NCI-H2227 treated with DMSO at 0.1 percent for 48 hours (cell line): ENCODE measurements at places on chromosomes 2 and 18.
A peak's percentile ranks its signal among the peaks of the same experiment; 100 is the strongest.

- DNase-seq = no peak
These were observed 218.5 kb downstream of the LDLRAD4 start for GRCh38 chr18:13437034-13437433.

GRCh38 chr2:180823546-180824141 lies 156.8 kb upstream of the UBE2E3 start:
- DNase-seq = no peak

DNA sequence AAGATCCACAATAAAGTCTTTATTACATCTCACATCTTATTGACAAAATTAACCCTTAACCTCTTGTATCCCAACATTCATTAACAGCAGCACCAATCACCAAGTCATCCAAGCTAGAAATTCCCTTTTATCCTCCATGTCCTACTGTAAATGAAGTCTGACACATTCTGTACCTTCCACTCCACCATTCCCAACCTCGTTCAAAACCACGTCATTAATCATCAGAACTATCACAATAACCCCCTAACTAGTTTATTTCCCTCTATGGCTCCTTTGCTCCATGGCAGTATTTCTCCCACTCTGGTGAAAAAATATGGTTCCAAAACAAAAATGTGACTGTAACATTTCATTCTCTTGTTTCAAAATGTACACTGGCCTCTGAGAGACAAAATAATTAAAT lies 1626.2 kb downstream of the LRP1B start:
- no peak for DNase-seq

GRCh38 chr2:118665784-118666529 lies 181.5 kb downstream of the EN1 start:
- no peak for DNase-seq

DNA sequence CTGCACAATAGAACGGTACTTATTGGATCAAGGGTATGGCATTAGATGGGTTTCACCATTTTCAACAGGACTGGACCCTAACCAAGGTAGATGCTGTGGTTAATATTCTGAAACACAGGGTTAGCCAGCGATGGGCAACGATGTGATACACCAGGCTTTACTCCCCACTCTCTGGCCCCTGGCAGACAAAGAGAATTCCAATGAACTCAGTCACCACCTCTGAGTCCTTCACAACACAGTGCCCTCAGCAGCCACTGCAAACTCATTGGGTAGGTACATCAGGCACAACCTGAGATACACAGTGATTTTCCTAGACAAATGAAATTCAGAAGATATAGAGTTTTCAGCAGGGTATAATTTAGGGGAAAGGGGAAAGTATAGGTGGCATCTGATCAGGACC lies 634.5 kb downstream of the ZEB2 start:
- no peak for DNase-seq

GRCh38 chr18:70126832-70127231 lies 78.7 kb downstream of the RTTN start:
- DNase-seq = no peak

DNA sequence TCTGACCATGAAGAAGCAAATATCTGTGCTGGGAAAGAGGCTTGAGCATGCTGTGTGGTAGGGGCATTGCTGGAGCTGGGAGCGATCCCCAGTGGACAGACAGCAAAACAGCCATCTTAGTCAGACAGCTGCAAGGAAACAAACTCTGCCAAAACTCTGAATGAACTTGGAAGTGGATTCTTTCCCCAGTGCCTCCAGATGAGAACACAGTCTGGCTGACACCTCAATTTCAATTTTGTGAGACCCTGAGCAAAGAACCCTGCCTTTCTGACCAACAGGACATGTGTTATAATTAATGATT lies 23.2 kb upstream of the FAP start:
- no peak for DNase-seq

DNA sequence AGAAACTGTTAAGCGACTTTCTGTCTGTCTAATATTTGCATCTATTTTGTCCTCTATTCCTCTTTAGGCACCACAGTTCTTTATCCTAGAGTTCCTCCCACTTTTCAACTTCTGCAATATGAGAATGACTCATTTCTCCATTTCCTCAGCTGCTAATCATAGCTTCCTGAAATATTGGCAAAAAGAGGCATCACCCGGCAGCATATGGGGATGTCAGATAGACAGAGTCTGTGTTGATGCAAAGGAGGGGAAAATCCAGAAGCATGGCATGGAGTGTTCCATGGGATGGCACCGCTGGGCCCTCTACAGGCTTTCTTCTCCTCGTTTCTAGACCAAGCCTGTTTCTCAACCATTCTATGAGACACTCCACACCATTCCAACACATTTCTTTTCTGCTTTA lies 93.4 kb downstream of the DOCK10 start:
- DNase-seq = no peak

GRCh38 chr18:26714739-26715138 lies 150.8 kb downstream of the AQP4 start:
- DNase-seq = no peak

- DNase-seq = no peak
These were observed 15.5 kb downstream of the COLEC11 start for GRCh38 chr2:3610415-3610814.

DNA sequence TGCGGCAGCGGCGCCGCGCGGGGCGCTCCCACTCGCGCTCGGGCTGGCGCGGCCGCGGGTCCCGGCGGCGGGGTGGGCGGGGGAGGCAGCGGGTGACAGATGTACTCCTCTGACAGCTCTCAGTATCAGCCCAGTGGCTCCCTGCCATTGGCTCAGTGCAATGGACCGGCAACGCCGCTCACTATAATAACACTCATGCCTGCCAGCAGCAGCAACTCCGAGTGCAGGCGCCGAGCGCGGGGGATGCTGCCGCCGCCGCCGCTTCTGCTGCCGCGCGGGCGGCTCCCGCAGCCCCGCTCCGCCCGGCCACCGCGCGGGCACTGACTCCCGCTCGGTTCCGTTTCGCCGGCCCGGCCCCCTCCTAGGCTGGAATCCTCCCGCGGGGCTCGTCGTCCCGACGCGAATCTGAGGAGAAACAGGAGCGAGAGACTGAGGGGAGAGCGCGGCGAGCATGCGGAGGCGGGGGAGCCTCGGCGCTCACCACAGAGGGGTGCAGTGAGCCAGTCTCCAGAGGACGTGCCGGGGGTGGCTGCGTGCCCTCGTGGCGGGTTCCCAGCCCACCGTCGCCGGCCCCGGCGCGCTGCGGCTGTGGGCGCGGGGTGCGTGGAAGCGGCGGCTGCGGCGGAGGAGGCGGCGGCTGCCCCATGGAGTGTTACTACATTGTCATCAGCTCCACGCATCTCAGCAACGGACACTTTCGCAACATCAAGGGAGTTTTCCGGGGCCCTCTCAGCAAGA lies at the start of gene ZNF804A:
Gene ZNF804A, plus strand, starts transcription at position 214 of the 738 bp plus-strand sequence. Its CDS starts 431 bp downstream, at position 645.
- DNase-seq = peak; percentile 76

- DNase-seq = no peak
These were observed 536 bp downstream of the VPS54 start for GRCh38 chr2:64018701-64019082.

DNA sequence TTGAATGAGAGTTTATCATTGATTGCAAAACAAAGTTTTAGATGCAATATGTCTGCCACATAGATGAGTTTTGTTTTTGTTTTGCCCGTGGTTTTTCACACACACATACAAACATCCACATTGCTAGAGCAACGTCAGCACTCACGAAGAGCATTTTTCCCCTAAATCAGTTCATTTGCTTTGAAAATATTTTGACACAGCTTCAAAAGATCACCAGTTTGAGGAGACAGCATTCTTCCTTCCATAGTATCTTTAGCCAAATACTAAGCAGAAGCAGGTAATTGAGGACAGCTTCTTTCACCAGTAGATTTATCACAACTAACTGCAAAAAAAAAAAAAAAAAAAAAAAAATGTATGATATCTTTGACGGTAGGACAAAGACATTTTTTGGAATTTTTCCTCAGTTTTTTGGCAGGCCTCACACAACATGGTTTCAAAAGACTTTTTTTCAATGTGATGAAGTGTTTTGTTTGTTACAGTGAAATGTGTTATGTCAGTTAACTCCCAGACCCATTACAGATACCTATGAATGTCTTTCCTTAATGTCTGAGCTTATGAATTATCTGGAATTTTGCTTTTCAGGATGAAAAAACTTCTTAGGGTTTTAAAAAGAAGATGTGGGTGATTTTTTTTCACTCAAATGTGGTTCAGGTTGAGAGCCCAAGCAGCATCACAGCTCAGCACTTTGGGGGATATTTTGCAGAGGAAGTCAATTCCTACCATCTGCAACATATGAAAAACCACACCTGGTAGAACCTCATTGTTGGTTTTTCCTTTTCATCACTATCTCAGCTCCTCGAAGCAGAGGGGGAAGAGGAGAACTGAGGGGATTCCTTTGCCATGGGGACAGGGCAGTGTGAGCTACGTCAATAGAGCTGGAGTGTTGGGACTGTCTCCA lies 31.6 kb downstream of the AOX1 start:
- DNase-seq = no peak

DNA sequence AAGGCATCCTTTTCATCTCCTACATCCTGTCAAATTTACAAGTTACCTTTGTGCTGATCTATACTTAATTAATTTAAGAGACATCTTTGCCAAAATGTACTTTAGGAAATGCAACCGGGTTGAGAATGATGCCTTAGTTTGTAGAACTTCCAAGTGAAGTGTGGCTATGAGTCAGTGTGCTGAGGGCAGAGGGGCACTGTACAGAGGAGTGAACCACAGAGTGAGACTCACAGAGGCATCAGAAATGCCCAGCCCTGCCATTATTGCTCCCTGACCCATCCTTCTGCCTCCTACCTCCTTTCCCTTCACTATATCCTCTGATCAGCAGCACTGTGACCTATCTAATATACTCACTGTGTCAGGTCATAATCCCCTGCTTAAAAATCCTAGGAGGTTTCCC lies 320.1 kb downstream of the LRRTM1 start:
- no peak for DNase-seq

DNA sequence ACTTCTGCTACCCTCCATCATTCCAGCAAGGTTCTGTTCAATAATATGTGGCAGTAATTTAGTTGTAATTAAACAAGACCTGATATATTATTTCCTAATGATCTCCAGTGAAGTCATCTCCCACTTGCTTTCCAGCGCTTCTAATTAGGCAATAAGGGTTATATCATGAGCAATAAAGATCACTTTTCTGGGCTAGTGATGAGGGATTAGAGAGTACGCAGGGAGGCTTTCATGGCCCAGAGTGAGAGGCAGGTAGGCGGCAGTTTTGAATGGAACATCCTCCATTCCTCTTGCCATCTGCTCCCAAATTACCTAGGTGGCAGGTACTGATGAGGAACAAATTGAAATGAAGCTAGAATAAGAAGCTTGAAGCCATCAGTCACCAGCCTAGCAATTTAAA lies 358.1 kb upstream of the SYT4 start:
- DNase-seq = no peak

- no peak for DNase-seq
These were observed 204.8 kb upstream of the PARD3B start for GRCh38 chr2:204340511-204340910.

- peak; percentile 66 for DNase-seq
These were observed 63.2 kb downstream of the GNAL start for GRCh38 chr18:11752116-11752911.

- DNase-seq = no peak
These were observed 206.4 kb upstream of the ID2 start for GRCh38 chr2:8475349-8476031.

DNA sequence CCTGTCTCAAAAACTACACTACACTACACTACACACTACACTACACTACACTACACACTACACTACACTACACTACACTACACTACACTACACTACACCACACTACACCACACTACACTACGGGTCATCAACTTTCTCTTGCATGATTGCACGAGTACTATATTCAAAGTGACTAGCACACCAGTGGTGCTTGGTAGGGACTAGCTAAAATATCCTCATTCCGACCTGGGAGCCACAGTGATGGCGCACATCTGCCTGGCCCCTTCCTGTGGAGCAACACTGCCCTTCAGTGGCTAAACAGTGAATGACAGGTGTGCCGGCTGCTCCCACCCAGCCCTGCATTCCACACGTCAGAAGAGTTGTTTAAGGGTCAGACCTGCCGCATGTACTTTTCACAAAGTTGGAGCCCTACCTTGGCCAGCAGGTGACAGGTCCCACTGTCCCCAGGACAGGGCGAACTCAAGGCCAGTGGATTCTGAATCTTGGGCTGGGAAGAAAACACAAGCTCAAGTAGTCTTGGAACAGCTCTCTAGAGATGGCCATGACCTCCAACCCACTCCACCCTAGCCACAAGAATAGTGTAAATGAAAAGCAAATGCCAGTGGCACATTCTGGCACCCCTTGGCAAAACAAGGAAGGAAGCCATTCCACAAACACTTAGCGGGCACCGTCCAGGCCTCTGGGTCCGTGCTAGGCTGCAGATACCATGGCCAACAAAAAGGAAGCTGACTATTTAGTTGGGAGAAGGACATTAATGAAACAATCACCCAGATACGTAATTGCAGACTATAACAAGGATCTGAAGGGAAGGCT lies 79.7 kb upstream of the MSH2 start:
- DNase-seq = peak; percentile 87

DNA sequence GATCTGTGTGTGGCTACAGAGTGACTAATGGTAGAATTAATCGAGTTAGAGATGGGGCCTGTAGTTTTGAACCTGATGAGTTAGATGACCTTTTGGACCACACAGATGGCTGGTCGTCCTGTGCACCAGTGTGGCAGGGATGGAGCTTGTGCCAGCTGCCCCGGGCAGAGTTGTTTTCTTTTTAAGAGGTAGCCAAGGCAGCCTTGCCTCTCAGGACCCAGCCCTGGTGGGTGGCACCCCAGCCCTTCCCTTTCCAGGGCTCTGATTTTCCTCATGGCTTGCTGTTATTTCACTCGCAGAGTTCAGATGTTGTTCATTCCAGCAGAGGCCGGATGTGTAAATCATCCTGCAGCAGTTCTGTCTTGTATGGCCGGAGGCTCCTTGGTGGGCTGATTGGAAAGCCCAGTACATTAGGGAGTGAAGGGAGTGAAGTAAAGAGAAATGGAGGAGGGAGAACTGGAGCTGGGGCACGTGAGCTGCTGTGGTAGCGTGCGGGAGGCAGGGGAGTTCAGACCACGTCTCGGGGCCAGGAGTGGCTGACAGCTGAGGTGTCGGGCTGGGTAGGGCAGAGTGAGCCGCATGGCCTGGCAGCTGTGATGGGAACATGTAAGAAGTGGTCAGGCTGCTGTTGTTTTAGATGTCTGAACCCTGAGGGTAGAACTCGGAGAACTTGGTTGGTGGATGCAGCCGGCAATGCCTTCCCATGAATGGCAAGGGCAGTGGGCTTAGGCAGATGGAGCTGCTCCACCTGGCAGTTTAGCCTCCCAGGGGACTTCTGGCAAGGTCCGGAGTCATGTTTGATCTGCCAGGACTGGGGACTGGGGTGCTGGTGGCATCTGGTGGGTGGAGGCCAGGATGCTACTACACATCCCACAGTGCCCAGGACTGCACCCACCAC lies 28.8 kb downstream of the ASAP2 start:
- DNase-seq = no peak

GRCh38 chr2:167843657-167844056 lies 403.7 kb downstream of the STK39 start:
- DNase-seq = no peak

DNA sequence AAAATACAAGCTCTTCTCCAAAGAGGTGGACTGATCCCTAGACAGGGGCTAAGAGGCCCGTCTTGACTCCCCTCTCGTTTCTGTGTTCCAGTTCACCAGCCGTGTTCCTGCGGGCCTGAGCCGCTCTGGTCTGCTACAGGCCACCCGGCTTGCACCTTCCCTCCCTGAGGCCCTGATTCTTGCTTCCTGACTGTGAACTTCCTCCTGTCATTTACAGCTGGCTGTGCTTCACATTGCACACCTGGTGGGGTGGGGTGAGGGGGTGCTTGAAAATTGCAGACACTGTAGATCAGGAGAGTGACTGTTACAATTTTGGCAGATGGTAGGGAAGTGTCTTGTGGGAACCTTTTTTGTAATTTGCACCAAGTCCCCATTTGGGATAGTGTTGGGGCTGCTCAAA lies 64.4 kb downstream of the TSN start:
- DNase-seq = no peak
